Spleen (tissue), 13 donors: ENCODE measurements at places on chromosomes 7 and 10.

GRCh38 chr10:17609523-17610079, 7.6 kb downstream of the HACD1 start:
- DNase-seq = no peak

GRCh38 chr10:97451605-97452004, 5.6 kb downstream of the ZDHHC16 start:
- DNase-seq = no peak

DNA sequence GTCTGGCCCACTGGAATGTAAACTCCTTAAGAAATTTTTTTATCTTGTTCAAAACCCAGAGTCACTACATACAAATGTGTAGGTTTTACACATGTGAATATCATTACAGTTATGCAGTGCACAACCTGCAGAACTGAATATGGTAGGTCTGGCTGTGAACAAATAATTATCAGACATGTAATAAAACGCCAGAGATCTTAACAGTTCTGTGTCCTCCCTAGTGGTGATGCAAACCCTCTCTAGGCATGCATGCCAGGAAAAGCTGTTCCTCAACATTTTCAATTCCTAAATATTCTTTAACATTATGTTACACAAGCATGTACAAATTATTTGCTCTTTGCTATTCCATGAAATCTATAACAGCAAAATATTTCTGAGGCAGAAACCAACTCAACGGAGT, 124.6 kb downstream of the IMMP2L start:
- DNase-seq = no peak

DNA sequence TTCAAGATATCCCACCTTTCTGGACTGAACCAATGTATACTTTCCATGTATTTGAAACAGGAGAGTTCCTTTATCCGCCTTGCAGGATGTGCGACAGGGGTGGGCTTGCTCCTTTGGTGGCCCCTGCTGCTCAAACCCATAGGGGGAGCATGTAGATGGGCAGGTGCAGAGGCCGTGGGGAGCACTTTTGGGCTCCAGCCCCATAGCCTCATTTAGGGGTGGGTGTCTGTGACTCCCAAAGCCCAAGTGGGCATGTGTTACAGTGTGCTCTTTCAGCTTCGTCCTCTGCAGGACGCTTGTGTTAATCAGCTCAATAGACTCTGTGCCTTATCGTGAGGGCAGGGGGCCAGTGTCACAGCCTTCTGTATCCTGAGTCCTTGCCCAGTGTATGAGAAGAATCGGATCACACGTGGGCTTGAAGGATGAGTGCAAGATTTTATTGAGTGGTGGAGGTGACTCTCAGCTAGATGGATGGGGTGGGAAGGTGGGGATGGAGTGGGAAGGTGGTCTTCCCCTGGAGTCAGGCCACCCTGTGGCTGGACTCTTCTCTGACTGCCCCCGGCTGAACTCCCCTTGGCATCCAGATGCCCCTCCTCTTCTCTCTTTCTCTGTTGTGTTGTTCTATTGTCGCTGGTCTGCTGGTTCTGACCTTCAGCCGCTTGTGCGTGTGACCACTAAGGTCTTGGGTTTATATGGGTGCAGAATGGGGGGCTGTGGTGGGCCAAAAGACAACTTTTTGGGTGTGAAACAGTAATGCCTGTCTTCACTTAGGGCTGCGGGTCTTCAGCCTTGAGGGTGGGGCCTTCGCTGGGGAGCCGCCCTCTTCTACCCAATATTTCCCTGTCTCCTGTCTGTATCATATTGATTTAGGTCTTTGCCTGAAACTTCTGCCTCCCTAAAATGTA, 262.2 kb downstream of the GLRX3 start:
- peak; percentile 35 for DNase-seq

DNA sequence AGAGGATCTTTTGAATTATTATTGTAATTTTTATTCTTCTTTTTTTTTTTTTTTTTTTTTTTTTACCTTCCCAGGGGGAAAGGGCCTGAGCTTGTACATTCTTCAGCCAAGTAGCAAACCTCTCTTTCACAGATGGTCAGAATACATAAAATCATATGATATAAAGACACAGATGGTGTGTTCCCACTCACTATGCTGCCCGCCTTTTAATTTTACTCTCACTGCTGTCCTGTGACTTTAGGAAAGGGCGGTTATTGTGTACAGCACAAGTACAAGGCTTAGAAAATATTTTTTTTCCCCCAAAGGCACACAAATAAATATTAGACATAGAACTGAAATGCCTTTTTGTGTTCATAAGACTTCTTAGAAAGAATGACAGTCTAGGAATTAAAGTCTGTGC, 213.6 kb downstream of the RPS24 start:
- DNase-seq = no peak

DNA sequence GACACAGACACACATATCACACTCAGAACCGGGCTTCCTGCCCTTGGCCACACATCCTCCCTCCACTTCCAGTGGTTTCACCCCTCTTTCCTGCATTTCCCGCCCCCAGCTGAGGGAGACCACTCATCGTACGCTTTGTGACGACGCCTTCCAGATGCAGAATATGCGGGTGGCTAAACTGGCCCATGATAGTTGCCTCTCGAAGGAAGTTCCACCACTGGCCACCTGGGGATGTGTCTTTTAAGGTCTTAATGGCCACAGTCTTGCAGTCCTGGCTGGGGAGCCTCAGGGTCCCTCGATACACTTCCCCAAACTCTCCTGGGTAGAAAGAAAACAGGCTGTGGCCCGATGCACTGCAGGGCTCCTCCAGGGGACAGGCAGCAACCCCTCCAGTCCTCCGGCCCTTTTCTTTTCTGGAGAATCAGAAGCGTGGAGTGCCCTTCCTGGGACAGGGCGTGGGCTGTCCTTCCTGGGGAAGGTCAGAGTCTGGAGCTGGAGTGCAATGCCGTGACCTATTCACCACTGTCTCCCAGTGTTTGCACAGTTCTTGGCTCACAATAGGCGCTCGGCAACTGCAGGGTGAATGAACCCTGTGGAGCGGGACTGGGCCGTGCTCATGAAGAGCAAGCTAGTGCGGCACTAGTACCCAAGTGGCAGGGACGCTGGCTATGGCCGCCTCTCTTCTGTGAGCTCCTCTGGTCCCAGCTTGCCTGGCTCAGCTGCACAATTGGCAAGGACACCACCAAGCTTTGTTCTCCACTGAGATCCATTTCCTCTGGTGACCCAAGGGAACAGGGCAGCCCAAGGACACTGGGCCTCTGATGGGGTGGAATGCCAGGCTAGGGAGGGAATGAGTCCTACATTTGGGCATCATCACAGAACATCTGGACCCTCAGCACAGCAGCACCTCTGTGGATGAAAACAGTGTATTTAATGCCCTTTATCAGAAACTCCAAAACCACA, 13.2 kb downstream of the EPHA1 start:
- no peak for DNase-seq

DNA sequence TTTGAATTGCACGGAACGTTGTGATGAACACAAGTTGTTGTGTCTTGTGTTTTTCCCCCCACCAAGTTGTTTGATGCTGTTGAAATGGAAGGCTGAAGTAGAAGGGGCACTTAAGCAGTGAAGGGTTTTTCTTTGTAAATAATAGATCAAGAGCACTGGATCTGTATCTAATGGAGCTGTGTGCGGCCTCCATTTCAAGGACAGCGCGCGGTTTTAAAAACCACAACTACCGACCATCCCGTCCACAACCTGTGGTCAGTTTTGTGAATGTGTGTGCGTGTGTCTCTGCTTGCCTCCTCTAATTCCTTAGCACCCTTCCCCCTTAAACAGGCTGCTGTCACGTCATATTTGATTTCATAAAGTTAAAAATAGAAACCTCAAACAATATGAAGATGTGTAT, 165.5 kb downstream of the TCF7L2 start:
- DNase-seq = no peak

DNA sequence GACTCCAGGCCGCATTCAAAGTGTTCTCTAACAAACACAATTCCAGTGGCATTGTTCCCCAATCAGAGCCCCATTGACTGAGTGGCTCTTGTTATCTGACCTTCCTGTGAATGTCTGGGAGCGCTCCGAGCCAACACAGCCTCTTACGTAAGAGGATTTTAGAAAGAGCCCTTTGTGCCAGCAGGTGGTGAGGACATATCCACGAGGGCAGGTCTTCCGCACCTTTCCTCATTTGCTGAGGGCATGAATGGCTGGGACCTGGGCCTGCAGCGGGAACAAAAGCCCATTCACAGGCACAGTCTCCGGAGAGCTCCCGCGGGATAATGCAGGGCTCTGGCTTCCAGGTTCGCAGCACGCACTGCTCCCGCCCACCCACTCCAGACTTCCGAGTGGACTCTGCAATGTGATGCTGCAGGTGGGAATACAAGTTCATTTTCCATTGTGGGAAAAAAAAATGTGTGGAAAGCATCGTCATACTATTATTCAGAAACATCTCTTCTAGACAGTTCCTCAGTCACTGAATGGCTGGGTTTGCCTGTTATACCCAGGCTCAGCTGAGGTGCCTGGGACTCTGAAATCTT, 295.0 kb upstream of the IGFBP3 start:
- no peak for DNase-seq
